Anterior cingulate cortex (tissue), 58 donors: ENCODE measurements at places on chromosomes 3 and 15.

- DNase-seq = no peak
Measured at GRCh38 chr15:40430271-40430805, 10.4 kb upstream of the BAHD1 start.

- DNase-seq = no peak
Measured at GRCh38 chr3:46678280-46678679, 15.2 kb downstream of the ALS2CL start.

DNA sequence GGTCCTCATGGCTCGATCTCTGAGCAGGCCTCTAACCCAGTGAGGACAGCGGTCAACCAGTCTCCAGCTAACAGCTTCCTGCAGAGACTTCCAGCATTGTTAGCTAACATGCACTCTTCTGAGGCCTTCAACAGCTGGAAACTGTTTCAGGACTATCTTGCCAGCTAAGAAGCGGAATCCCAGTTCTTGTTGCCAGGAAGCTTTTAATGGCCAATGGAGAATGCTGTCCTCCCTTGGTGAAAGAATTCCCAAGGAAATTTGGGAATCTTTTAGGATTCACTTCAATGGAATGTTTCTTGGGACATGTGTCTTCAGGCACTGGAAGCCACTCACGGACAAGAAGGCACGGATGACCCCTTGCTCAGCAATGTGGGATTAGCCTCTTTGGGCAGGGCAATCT lies 91.7 kb downstream of the CEMIP start:
- DNase-seq = no peak

- DNase-seq = no peak
Measured at GRCh38 chr15:90711842-90712241, 5.3 kb upstream of the BLM start.

- no peak for DNase-seq
Measured at GRCh38 chr3:31699309-31699953, 166.7 kb downstream of the STT3B start.

- no peak for DNase-seq
Measured at GRCh38 chr15:33098094-33099058, 96.1 kb downstream of the FMN1 start.

DNA sequence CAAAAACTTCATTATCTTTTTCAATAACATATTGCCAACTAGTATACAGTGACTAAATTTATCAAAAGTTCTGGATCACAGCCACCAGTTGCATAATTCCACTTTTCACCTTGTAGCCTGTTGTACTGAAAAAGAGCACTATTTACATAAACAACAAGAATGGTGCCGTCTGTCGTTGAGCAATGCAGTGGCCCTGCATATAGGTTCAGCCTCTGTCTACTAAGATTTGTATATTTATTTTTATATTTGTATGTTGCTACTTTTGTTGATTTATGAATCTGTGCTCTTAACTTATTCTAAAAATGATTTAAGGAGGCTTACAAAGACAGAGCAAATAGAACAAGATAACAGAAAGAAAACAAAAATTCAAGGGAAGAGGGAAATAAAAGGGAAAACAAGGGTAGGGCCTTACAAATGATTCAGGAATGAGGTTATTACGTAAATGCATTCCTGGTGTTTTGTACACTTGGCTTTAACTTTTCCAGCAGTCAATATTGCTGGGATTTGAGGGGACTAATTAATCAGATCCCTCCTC lies 257.6 kb upstream of the STT3B start:
- no peak for DNase-seq

DNA sequence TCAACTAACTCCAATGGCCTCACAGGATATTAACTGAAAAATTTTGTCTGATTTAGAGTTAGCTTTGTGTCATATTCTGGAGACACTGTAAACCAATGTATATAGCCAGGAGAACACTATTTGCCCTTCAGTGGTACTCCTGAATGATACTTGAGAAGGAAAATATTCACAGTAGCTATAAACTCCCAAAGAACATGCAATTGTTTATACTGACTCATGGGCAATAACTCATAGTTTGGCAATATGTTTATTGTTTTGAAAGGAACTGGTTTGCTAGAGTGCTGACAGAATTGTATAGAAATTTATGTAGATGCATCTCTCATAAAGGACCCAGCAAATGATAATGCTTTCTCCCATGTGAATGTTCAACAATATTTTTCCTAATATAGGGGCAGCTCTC lies 537.6 kb downstream of the PLOD2 start:
- no peak for DNase-seq

- DNase-seq = no peak
Measured at GRCh38 chr3:128294999-128295468, 141.8 kb downstream of the EEFSEC start.

- DNase-seq = no peak
Measured at GRCh38 chr15:93060336-93061248, 28.4 kb downstream of the RGMA start.

GRCh38 chr15:99076555-99077308 lies 28.1 kb upstream of the SYNM start:
- peak; percentile 10 for DNase-seq

DNA sequence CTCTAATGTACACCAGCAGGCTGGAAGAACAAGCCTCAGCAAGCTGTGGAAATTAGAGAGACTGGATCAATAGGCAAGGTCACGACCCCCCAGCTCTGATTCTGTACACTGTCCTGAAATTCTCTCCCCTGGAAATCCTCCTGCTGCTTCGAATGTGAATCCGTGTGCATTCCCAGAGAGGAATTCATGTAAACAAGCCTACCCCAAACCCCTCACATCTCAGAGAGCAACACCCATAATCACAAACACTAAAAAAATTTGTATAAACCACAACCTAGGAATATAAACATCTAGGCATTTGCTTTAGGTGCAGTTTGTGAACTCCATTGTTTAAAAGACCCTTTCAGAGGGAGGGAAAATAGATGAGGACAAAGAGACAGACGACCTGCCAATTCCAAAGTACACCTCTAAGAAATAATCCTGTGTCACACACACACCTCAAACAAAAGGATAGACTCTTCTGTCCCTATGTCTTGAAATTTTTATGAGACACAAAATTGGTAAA lies 325.2 kb downstream of the WDR72 start:
- no peak for DNase-seq

DNA sequence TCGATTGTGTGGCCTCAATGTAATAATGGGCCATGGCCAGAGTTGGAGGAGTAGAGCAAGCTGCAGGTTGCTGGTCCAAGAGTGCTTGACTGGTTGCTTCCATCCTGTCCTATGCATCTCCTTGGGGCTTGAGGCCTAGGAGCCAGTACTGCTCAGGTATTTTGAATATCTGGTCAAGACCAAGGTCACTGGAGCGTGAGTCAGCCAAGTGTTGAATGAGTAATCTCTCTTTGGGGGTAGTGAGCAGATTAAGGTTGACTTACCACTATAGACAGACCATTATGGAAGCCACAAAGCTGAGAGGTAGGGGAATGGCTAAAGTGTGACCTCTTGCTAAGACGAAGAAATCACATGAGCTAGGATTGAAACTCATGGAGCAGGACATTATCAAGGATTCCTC lies 9.4 kb upstream of the PARP6 start:
- DNase-seq = no peak

DNA sequence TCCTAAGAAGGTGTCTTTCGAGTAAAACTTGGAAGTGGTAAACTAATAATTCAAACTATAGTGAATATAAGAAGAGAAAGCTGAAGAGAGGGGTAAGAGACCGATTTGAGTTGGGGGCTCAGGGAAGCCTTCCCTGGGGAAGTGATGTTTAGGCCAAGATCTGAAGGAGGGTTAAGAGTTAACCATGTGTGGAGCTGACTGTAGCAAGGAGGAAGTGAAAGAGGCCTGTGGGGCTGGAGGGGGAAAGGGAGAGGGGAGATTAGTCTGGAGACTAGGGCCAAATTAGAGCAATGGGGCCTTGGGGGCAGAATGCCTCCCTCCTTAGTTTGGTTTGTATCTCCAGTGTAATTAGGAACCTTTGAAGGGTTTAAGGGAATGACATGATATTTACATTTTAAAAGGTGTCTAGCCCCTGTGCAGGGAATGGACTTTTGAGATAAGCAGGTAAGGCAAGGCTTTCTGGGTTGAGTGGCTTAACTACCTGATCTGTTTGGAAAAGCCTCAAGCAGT lies 2.2 kb downstream of the ZNF592 start:
- no peak for DNase-seq

GRCh38 chr3:112739252-112739965 lies 98.5 kb upstream of the CCDC80 start:
- no peak for DNase-seq

DNA sequence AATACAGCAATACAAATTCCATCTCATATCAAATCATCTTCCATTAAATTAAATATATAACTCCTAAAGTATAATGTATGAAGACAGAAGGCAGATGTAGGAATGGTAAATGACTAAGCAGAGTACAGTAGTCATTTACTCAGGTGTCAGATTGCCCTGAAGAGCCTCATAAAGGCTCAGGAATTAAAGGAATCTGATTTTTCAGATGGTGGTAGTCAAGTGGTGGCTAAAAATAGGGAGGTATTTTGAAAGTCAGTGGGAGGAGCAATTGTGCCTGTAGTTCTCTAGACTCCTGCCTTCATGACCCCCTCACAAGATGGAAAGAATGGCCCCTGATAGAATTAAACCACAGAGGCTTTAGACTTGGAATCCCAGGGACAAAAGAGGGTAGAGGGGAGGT lies 142.7 kb upstream of the SYNPR start:
- no peak for DNase-seq

DNA sequence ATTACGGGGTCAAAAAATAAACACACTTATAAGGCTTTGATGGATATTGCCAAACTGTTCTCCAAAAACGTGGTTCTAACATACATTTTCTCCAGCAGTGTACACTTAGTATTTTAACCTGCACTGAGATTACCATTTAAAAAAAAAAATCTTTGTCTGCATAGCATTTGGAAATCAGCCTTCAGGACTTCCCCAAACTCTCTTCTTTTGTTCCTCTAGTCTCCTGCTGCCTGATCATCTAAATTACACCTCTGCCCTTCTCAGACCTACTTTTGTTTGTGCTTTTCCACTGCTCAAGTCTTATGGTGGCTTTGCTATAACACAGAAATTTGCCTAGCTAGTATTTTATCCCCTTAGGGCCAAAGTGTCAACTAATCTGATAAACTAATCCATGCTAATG lies 3.8 kb downstream of the NCEH1 start:
- no peak for DNase-seq

GRCh38 chr15:74460298-74460697 lies 662 bp downstream of the UBL7 start:
- no peak for DNase-seq

DNA sequence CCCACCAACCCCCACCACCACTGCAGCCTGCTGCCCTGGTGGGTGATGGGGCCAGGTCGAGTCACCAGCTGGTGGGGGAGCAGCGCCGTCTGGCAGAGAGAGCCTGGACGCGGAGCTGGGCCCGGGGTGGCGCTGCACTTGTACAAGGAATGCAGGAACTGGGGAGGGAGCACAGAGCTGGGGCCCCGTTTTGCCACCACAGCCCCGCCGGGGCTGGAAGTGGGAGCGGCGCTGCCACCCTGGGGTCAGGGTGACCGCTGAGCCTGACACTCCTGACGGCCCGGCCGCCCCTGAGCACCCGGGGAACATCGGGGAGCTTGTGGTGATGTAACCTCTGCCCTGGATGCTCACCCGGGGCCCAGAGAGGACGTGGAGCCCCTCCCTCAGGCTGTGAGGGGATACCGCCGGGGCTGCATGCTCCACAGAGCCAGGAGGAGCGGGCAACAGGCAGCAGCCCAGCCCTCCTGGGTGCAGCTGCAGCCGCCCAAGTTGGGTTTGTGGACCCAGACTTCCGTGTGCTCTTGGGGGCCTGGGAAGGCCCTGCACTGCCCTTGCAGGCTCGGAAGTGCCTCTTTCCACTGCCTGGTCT lies 32.6 kb upstream of the IREB2 start:
- no peak for DNase-seq

DNA sequence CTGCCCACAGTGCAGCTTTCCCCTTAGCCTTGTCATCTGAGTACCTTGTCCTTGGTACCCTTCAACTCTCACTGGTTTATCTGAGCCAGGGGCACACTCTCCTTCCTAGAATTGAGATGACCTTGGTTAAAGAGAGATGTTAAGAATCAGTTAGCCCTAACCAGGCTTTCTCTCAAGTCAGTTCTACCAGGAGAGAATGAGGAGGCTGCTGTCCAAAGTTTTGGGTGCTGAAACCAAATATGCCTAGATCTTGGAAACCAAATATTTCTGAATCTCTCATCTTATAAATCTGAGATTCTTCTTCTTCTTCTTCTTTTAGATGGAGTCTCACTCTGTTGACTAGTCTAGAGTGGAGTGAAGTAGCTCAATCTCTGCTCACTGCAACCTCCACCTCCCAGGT lies 12.0 kb upstream of the CTXND1 start:
- DNase-seq = no peak

DNA sequence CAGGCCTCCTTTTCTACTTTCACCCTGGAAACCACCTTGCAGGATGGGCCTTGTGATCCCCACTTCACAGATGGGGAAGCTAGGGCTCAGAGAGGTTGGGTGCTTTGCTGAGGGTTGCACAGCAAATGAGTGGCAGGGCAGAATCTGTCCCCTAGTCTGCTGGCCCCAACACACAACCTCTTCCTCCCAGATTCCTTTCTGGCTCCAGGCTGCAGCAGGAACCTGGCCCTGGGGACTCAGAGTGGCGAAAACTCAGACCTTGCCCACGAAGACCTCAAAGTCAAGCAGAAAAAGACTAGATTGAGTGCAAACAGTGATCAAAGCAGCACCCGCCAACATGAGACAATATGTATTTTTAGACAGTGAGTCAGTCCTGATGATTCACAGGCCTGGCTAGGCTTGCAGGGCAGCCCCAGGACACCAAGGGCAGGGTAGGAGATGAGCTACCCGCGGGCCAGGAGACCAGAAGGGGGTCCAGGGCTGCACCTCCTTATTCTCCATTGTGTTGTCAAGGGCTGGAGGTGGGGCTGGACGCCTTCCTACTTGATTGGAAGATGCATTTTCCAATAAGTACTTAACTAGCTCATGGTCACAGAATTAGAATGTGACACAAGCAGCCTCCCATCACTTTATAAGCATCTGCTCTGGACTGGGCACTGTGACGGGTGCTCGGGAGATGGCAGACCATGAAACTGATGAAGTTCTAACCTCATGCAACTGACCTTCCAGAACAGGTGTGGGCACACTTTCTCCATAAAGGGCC lies 23.9 kb downstream of the GOLGA6L2 start:
- DNase-seq = no peak

DNA sequence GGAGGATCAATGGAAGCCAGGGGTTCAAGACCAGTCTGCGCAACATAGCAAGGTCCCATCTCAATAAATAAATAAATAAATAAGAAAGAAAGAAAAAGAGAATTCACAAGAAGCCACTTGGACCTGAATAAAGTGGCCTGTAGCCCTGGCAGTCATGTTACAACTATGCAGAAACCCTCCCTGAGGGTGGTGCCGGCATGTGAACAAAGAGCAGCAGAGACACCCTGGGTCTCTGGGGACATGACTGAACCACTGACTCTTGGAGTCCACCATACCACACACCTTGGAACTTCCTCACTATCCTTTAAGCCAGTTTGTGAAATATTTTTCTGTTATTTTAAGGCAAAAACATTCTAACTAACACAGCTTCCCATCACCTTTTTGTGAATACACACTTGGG lies 93.0 kb downstream of the MEIS2 start:
- DNase-seq = no peak
